ENCODE measurements at places on chromosomes 5 and 9. TPM values are rescaled to one million over a fixed set of nuclear protein-coding genes. Genes with fewer than 3 reads are reported as not detected.
A peak's percentile ranks its signal among the peaks of the same experiment; 100 is the strongest.

Gene DRD1
- 1.6 TPM for total RNA-seq

Gene ACER2
- 3.3 TPM for total RNA-seq

Gene LURAP1L
- 5.7 TPM for total RNA-seq

Gene ABLIM3
- 40.7 TPM for total RNA-seq

Gene RFESD
- 6.2 TPM for total RNA-seq

GRCh38 chr9:126462617-126463016, 136.0 kb downstream of the MVB12B start:
- DNase-seq: no peak
- no peaks in the 10 kb centered on the region for H3K27me3 ChIP-seq

DNA sequence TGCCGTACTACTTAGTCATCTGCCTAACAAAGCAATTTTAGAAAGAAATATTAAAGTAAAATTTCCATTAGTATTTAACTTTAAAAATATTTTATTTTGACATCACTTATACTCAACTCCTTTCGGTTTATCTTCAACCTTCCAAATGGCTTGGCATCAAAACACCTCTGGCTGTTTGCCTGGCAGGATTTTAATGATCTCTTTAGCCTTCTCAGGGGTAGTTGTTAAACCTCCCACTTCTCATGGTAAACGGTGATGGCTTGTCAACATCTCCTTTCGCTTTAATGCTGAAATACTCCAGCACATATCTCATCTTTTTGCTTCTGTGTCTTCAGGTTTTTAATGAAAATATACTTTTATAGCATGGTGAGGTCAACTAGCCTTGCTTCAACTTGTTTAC, 747.1 kb downstream of the CETN3 start:
- no peaks in the 10 kb centered on the region for H3K27me3 ChIP-seq
- DNase-seq: no peak
- no peak overlapping the region for H3K27ac ChIP-seq
- H3K4me1 ChIP-seq: no peaks in the 10 kb centered on the region
- no peak overlapping the region for H3K4me3 ChIP-seq
- H3K36me3 ChIP-seq: no peaks in the 10 kb centered on the region

- peaks cover 42% of the 10 kb centered on the region for H3K36me3 ChIP-seq
- peaks cover 17% of the 10 kb centered on the region for H3K4me1 ChIP-seq
- no peaks in the 10 kb centered on the region for H3K27me3 ChIP-seq
- H3K27ac ChIP-seq: no peak overlapping the region
- H3K4me3 ChIP-seq: no peak overlapping the region
Observed at GRCh38 chr9:137034709-137035506, 3.0 kb upstream of the FUT7 start.

- H3K4me1 ChIP-seq: peaks cover 11% of the 10 kb centered on the region
- no peak overlapping the region for H3K4me3 ChIP-seq
- DNase-seq: no peak
- peak overlapping the region; percentile 94 for H3K27ac ChIP-seq
Observed at GRCh38 chr9:107639426-107639825, 149.9 kb upstream of the KLF4 start.

GRCh38 chr5:131999441-132000240, 11.8 kb downstream of the ACSL6 start:
- peaks cover 17% of the 10 kb centered on the region for H3K36me3 ChIP-seq
- peaks cover 85% of the 10 kb centered on the region for H3K4me1 ChIP-seq
- H3K27me3 ChIP-seq: no peaks in the 10 kb centered on the region
- H3K4me3 ChIP-seq: peak overlapping the region; percentile 23

GRCh38 chr5:43357067-43357466, 43.9 kb upstream of the HMGCS1 start:
- no peak for DNase-seq
- H3K4me1 ChIP-seq: no peaks in the 10 kb centered on the region
- H3K27me3 ChIP-seq: no peaks in the 10 kb centered on the region
- H3K4me3 ChIP-seq: no peak overlapping the region
- H3K27ac ChIP-seq: no peak overlapping the region

- peaks cover 1% of the 10 kb centered on the region for H3K4me1 ChIP-seq
- no peaks in the 10 kb centered on the region for H3K36me3 ChIP-seq
- H3K27ac ChIP-seq: no peak overlapping the region
- H3K27me3 ChIP-seq: no peaks in the 10 kb centered on the region
Observed at GRCh38 chr9:123028973-123029372, 4.5 kb upstream of the GPR21 start.

DNA sequence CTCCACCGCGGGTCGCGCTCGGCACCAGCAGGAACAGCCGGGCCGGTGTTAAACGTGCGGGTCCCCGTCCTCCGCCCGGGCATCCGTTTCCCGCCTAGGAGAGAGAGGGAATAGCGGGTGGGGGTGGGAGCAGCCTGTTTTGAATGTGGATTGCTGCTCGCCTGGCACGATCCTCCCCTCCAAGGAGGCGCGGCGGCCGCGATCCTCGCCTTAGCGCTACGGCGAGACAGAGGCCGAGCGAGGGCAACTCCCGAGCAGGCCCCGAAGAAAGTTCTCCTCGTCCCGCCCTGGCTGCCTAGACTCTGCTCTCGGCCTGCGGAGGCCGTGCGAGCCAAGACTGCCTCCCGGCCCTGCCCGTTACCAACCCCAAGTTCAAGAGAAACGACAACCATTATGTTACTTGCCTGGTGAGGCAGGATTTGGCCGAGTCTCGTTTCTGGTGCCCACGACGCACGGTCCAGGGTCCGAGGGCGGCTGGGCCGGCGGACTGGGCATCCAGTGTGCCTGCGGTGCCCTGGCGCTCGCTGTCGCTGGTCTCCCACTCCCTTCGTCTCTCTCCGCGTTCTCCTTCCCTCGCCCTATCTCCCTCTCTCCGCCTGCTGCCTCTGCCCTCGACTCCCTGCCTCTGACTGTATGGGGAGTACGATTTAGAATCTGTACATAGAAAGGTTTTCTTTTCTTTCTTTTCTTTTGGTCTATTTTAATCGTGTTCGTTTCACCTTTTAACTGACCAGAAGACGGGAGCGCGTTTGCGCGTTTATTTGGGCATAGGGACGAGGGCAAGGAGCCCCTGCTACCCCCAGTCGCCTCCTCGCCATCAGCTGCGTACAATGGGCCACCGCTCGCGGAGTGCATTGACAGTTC, 724 bp downstream of the NR2F1-AS1 start:
- peaks cover 19% of the 10 kb centered on the region for H3K4me1 ChIP-seq
- H3K27me3 ChIP-seq: no peaks in the 10 kb centered on the region
- peak; percentile 74 for DNase-seq
- no peaks in the 10 kb centered on the region for H3K36me3 ChIP-seq

DNA sequence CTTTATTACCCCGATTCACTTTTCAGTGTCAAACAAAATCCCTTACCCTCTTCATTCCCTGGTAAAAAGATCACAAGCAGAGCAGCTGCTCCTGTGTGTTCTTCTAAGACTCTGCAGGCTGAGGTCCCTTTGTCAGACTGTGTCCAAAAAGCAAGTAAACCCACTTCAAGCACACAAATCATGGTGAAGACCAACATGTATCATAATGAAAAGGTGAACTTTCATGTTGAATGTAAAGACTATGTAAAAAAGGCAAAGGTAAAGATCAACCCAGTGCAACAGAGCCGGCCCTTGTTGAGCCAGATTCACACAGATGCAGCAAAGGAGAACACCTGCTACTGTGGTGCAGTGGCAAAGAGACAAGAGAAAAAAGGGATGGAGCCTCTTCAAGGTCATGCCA, 34.5 kb downstream of the CREBRF start:
- no peaks in the 10 kb centered on the region for H3K4me1 ChIP-seq
- no peaks in the 10 kb centered on the region for H3K27me3 ChIP-seq
- peak; percentile 3 for DNase-seq

GRCh38 chr9:90985631-90986030, 184.0 kb downstream of the SYK start:
- no peak for DNase-seq
- no peak overlapping the region for H3K27ac ChIP-seq
- no peaks in the 10 kb centered on the region for H3K4me1 ChIP-seq
- H3K36me3 ChIP-seq: no peaks in the 10 kb centered on the region

DNA sequence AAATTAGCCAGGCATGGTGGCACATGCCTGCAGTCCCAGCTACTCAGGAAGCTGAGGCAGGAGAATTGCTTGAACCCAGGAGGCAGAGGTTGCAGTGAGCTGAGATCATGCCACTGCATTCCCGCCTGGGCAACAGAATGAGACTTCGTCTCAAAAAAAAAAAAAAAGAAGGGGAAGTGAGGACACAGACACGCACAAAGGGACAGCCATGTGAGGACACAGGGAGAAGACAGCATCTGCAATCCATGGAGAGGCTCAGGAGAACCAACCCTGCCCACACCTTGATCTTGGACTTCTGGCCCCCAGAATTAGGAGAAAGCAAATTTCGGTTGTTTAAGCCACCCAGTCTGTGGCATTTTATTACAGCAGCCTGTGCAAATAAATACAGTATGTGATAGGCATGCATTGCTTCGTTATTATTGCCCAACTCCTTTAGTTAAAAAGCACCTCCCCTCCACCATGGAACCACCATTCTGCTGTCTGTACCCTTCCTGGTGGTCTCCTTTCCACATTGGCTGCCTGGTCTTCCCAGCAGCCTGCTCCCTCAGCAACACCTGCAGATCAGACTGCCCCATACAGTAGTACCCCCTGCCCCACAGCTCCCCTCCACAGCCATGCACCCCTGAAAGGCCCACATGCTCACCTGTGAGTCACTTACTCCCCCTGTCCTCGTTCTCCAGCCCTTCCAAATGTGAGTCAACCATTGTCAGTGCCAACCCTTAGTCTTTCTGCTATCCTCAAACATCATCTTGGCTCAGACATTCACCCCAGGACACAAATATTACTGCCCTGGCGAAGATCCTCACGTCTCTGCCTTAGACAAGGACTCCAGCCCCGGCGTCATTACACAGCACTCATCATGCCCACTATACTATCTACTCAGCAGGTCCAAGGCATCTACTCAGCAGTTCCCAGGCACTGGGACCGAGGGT, 128.8 kb downstream of the ROR2 start:
- H3K27ac ChIP-seq: no peak overlapping the region
- H3K36me3 ChIP-seq: no peaks in the 10 kb centered on the region
- DNase-seq: no peak
- peaks cover 18% of the 10 kb centered on the region for H3K4me1 ChIP-seq

GRCh38 chr9:100884518-100884917, 144.0 kb upstream of the PLPPR1 start:
- no peaks in the 10 kb centered on the region for H3K27me3 ChIP-seq
- H3K4me1 ChIP-seq: no peaks in the 10 kb centered on the region
- no peak overlapping the region for H3K27ac ChIP-seq
- H3K4me3 ChIP-seq: no peak overlapping the region
- peak; percentile 80 for DNase-seq
- H3K36me3 ChIP-seq: no peaks in the 10 kb centered on the region

- peaks cover 14% of the 10 kb centered on the region for H3K4me1 ChIP-seq
- peak overlapping the region; percentile 85 for H3K4me3 ChIP-seq
- DNase-seq: peak; percentile 95
- no peaks in the 10 kb centered on the region for H3K36me3 ChIP-seq
Observed at GRCh38 chr9:14315875-14316601, 2.1 kb upstream of the NFIB start.

- no peaks in the 10 kb centered on the region for H3K36me3 ChIP-seq
- H3K4me3 ChIP-seq: no peak overlapping the region
- no peaks in the 10 kb centered on the region for H3K4me1 ChIP-seq
- H3K27ac ChIP-seq: no peak overlapping the region
- H3K27me3 ChIP-seq: no peaks in the 10 kb centered on the region
Observed at GRCh38 chr9:24582146-24583126, 36.7 kb upstream of the IZUMO3 start.

GRCh38 chr5:33409435-33410170, 31.2 kb upstream of the TARS1 start:
- no peaks in the 10 kb centered on the region for H3K4me1 ChIP-seq
- no peak for DNase-seq
- no peaks in the 10 kb centered on the region for H3K36me3 ChIP-seq
- no peak overlapping the region for H3K4me3 ChIP-seq

GRCh38 chr9:75847085-75847484, 43.4 kb upstream of the PCSK5 start:
- DNase-seq: no peak
- H3K4me1 ChIP-seq: no peaks in the 10 kb centered on the region
- H3K4me3 ChIP-seq: no peak overlapping the region
- H3K27ac ChIP-seq: no peak overlapping the region

DNA sequence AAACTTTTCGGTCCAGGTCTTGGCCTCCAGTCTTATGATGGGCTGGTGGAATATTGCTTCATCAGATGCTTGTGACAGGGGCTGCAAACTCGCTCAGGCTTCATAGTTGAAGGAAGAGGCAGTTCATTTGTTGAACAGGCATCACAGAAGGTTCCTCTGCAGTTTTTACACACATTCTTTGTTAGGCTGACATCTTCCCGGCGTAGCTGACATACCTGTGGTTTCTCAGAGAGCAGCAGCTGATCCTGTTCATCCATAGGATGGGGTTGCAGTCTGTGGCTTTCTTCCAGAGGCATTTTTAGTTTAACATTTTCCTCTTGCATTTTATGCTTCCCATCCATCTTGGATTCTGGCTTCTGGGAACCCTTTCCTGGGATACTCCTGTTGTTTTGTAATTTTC, 1255.2 kb downstream of the EFNA5 start:
- DNase-seq: no peak
- no peaks in the 10 kb centered on the region for H3K4me1 ChIP-seq
- H3K4me3 ChIP-seq: no peak overlapping the region
- H3K36me3 ChIP-seq: no peaks in the 10 kb centered on the region
- H3K27ac ChIP-seq: no peak overlapping the region
